GM18507 (cell line): ENCODE measurements at places on chromosomes 11 and 22.

DNA sequence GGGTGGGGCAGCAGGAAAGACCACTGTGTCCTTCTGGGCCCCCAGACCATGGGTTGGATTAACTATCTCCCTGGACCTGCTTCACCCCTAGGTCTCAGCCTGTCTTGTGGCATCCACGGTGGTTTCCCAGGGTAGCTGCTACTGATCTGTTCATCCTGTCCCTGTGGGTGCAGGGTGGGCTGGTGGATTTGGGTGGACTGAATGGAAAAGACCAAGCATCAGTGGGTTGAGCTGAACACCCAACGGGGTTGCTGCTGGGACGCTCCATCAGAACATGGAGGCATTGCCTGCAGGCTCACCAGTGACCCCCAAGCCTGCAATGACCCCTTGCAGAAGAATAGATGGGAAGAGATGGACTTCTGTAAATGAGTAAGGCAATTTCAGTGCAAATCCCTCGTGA, 812.1 kb downstream of the TBC1D22A start:
- DNase-seq: no peak

- DNase-seq: no peak
Measured at GRCh38 chr11:65639623-65640482, 2.0 kb downstream of the SIPA1 start.

- DNase-seq: no peak
Measured at GRCh38 chr11:102577182-102577581, 46.6 kb upstream of the MMP7 start.

GRCh38 chr11:44754876-44755555, 28.3 kb downstream of the TSPAN18 start:
- DNase-seq: no peak

DNA sequence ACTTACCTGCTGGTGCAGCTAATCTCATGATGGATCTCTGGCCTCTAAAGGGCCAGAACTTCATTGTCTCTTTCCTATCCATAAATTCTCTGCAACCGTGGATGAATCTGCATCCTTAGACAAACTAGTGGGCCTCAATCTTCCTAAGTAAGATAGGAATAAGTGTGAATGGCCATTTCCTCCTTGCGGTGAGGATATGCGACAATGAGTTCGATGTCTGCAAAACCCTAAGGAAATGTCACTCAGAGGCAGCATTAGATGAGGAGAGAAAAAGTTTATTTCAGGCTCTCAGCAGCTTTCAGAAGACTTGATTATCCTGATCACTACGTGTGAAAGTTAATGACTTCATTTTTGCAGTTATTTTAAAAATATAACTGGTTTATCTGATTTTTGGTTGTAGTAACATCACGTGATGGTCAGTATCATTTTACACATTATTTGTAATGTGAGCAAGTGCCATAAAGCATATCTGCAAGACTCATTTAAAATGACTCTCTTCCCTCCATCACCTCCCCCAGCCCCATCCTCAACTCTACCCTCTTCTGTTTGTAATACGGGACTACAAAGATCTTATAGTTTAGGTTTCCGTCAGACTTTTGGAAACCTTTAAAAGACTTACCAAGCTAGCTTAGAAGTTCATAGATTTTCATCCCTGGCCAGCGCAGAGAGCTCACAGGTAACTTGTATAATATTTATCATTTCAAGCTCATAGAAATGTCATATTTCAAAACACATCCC, 10.2 kb downstream of the GRAP2 start:
- no peak for DNase-seq

GRCh38 chr11:94576306-94576705, 9.1 kb downstream of the PIWIL4 start:
- no peak for DNase-seq

- no peak for DNase-seq
Measured at GRCh38 chr11:84212468-84213390, 926.6 kb upstream of the CCDC90B start.

- no peak for DNase-seq
Measured at GRCh38 chr22:47047321-47048122, 285.1 kb downstream of the TBC1D22A start.

DNA sequence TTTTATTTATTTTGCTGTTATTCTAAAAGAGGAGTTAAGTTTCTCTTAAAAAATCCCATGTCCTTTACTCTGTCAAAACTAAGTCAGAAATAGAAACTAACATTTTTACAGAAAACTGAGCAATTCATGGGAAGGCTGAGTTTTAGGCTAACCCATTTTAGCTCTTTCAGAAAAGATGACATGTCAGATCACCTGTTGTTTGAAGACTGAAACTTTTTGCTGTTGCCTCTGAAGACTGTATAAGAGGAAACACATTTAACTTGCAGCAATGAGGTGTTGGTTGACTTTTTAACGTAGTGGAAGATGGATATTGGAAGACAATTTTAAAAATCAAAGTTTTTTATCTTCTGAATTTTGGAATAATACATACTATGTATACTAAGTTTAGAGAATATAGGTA, 115.4 kb downstream of the METTL15 start:
- DNase-seq: no peak
